NCI-H774 (cell line): ENCODE measurements at places on chromosomes 5 and 9.

- no peak for DNase-seq
Measured at GRCh38 chr5:120604884-120605283, 140.8 kb downstream of the PRR16 start.

DNA sequence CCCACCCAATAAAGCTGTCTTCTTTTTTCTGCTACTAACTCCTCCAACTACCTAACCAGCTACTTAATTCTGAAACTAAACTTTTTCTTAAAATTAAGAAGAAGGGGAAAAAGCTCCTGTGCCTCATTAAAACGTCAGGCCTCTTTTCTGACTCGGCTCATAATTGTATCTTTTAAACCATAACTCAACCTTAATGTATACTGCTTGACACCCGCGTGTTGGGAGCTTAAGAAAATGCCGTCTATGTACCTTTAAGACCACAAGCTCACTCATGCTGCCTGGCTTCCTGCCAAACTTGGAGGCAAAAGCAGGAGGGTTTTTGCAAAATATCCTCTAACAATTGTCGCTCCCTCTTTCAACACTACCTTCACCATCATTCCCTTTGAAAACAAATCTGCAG is 5.0 kb downstream of the EBF1 start:
- peak; percentile 1 for DNase-seq

DNA sequence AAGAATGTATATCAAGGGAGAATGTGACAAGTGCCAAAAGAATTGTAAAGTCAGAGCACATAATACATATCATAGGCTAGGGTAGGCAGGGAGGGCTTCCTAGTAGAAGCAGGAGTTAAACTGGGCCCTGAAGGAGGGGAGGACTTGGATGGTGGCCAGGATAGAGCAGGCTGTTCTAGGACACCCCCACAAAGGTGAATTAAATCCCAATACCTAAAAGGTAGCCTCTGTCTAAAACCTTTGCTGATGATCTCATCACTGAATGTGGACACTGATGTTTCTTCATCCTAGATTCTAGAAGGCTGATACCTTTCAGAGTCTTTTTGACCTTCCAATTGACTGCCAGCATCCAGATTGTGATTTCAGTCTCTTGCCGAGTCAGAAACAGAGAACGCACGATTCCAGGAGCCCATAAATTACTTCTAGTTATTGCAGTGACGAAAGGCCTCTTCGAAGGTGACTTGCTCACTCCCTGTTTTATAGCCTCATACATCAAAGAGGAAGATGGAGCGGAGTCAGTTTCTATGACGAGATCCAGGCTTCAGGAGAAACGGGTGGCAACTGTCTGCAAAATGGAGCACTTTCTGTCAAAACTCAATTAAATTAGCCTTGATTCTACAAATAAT is 43.2 kb downstream of the KIF4B start:
- DNase-seq = no peak

GRCh38 chr9:15239816-15240215 is 67.2 kb downstream of the TTC39B start:
- DNase-seq = no peak

- no peak for DNase-seq
Measured at GRCh38 chr5:14286574-14287421, 143.7 kb downstream of the TRIO start.

DNA sequence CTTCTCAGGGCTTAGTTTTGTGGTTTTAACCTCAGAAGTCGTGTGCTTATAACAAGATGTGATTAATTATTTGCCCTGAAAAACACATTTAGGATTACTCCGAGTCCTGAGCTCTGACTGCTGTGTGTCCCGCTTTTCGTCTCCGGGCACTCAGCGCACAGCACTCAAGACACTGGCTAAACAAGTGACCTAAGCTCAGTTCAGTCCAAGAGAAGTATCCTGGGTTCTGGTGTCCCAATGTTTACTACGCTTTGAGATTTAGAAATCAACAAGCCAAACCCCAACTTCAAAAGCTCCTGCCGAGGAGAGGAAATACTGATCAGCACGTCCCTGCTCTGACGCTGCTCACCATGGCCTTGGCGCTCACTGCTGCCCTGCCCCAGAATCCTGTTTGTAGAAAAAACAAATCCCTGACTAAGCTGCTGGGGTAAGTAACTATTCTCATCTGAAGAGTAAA is 53.2 kb downstream of the IPPK start:
- no peak for DNase-seq

GRCh38 chr5:148179234-148179824 is 11.0 kb downstream of the SPINK14 start:
- peak; percentile 51 for DNase-seq

GRCh38 chr5:123283031-123283430 is 140.2 kb downstream of the CEP120 start:
- DNase-seq = no peak

DNA sequence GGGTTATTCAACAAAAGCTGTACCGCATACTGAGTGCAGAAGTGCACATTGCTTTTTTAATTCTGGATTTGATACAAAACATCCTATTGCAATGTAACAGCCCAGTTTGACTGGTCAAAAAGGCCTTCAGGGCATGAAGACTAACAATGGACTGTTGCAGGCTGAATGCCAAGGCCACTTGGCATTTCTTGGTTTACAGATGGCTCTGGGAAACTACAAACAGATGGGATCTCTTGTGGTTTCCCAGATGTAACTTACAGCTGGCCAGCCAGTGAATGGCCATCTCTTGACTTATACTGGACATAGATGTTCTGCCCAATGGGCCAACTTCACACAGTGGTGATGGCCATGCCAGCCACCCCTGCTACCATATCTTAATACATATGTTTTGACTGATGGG is 36.8 kb downstream of the UGT3A2 start:
- DNase-seq = no peak

- DNase-seq = no peak
Measured at GRCh38 chr9:90722071-90722470, 79.4 kb upstream of the DIRAS2 start.

GRCh38 chr5:149405550-149406202 is 26.6 kb upstream of the IL17B start:
- DNase-seq = no peak

GRCh38 chr5:97165726-97166125 is 17.3 kb downstream of the RIOK2 start:
- DNase-seq = no peak

DNA sequence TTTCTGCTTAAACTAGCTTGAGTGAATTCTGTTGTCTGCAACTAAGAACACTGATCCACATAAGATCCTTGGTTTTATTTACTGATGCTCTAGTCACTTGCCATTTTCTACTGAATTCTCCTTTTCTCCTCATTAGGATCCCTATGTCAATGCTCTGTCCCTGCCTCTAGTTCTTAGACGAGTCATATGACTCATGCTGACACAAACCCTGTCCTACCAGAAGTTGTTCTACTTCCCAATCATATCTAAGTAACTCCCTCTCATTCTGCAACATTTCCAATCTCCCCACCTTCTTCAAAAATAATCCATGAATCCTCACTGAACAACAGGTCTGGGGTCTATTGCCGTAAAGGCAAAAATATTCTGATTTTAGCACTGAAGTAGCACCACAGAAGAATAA is 47.1 kb upstream of the DMRT1 start:
- no peak for DNase-seq

DNA sequence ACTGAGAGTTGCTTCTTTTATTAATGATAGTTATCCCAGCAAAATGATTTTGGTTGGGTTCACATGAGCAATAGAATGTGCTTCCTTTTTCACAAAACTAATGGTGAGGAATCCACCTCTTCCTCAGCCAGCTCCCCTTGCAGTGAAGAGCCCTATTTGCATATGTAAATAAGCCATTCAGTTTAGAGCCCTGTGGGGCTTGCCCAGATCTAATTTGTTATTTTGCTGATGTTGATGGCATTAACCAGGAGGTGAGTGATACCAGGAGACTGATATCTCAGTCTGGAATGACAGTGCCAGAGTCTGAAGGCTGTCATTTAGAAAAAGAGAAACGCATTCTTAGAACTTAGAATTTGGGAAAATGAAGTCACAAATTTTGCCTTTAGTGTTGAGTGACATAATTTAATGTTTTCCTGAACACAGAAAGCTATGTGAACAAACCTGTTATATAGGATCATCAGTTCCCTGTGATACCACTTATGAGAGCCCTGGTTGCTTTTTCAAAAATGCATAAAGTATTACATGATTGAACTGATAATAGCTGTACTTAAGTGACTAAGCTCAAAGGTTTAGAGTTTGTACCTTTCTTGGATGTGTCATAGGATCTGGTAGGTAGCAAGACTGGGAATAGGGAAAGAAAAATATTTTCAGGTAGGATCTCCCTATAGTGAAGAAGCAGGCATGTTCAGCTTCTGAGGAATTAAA is 271.6 kb downstream of the MAST4 start:
- no peak for DNase-seq

- no peak for DNase-seq
Measured at GRCh38 chr5:164934039-164934438, 1428.6 kb downstream of the MAT2B start.

- no peak for DNase-seq
Measured at GRCh38 chr5:109573766-109574165, 116.0 kb upstream of the MAN2A1 start.

DNA sequence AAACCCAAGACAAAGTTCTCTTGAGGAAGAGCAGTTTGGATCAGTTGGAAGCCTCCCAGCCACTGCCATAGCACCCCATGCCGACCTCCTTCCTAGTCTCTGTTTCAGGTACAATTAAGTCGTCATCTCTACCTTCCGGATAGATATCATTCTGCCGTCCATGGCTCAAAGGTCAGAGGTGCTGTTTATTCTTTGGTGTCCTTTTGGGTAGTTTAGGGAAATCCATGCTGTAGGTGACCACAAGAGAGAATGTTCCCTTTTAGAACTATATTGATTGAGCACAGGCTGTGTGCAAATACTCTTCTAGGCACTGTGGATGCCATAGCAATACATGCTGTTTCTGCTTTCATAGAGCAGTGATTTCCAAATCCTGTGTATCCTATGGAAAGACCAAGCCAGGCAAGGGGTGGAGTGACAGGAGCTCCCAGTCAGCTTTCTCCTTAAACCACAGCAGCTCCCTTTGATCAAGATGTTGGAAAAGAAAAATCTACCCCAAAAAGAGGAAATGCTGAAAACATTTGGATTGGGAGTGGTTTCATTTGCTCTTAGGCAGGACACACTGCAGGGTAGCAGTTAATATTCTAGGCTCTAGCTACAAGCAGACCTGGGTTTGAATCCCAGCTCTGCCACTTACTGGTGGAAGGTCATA is 127.9 kb downstream of the PALM2AKAP2 start:
- DNase-seq = no peak
